ENCODE measurements at places on chromosomes 2 and 18.

DNA sequence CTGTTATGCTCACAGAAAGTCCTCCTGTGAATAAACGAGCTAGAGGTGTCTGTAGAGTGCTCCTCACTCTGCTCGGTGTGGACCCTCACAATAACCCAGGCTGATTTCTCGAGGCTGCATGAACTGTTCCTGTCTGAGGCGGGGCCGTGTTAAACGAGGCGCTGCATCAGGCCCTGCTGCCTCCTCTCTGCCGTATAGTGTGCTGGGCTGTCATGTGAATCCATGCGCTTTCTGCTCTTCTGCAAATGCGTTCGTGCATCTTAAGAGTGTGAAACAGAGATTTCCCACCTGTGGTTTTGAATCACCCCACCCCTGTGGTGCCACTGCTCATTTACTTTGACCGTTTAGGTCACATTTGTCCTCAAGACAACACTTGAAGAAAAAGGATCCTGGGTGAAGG is 26.2 kb downstream of the TRAF3IP1 start:
- DNase-seq: no peak

- no peak for DNase-seq
Measured at GRCh38 chr18:57984490-57985115, 59.4 kb upstream of the NEDD4L start.

DNA sequence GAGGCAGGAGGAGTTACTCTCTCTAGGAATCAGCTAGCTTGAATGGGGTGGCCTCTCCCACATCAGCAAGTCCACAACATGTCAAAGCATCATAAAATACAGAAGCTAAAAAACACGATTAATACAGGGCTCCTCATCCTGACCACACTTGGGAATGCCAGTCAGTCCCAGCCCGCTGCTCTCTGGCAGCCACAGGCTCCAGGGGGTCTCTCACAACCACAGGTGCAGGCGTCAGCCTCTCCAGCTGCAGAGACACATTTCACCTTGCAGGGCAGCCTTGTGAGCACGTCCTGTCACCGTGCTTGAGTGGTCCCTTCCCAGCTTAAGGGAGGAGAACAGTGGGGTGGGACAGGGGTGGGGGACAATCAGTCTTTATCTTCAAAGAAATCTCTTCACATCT is 137.4 kb upstream of the SH3BP4 start:
- no peak for DNase-seq

DNA sequence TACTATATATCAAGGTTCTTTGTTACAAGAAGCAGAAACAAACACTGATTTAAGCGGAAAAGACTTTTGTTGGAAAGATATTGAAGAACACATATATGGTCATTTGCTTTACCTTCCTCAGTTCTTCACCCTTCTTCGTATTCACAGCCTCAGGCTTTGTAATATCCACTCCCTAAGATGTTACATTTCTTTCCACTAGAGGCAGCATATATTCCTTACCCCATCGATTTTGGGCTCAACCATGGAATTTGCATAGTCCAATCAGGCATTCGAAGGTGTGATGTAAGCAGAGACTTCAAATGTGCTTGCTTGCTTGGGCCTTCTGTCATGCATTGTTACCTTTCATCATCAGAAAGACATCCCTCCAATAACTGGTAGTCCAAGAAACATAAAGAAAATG is 287.4 kb downstream of the PID1 start:
- no peak for DNase-seq

DNA sequence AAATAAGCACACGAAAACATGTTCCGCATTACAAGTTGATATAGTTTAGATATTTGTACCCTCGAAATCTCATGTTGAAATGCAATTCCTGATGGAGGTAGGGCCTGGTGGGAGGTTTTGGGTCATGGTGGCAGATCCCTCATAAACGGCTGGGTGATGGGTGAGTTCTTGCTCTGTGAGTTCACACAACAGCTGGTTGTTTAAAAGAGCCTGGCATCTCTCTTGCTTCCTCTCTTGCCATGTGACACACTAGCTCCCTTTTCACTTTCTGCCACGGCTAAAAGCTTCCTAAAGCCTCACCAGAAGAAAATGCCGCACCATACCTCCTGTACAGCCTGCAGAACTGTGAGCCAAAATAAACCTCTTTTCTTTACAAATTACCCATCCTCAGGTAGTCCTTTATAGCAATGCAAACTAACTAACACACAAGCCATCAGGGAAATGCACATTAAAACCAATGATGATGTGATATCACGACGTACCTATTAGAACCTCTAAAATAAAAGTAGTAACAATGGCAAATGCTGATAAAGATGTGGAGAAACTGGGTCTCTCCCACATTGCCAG is 188.5 kb downstream of the ANAPC1 start:
- no peak for DNase-seq

GRCh38 chr2:180873219-180873618 is 107.2 kb upstream of the UBE2E3 start:
- DNase-seq: no peak

DNA sequence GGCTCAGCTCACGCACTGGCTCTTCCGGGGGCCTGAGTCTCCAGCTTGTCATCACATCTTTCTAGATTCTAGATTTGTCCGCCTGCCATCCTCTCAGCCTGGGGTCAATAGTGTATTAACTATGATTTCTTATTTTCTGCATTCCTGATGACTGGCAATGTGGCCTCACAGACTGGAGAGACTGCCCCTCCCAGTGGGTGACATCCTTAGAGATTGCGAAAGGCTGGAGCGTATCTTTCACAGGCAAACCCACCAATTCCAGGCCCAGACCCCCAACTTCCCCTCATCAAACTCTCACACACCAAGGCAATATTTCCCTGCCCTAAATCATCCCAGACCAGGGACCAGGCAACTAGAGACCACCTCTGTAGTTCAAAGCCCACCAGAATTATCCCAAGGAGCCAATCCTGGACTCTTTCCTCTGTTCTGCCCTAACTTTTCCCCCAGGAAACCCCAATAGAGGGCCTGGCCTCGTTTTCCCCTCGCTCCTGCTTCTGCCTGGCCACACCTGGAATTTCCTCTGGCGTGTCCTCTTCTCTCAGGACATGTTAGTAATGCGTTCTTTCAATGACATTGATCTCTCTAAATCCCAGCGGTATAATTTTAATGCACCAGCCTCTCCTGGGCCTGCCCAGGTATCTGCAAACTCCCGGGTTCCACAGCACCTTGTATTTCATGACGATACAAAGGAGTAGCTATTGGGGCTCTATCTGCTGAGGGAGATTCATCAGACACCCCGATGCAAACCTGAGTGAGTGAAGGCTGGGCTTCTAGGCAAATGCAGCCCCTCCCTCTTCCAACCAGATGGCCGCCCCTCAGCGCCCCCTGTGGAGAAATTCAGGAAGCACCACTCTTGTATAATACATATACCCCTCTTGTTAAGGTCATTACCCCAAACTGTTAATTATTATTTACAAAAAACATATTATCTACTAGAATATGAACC is 2.4 kb upstream of the KCNF1 start:
- no peak for DNase-seq

GRCh38 chr2:12604341-12604740 is 112.4 kb upstream of the TRIB2 start:
- DNase-seq: no peak

DNA sequence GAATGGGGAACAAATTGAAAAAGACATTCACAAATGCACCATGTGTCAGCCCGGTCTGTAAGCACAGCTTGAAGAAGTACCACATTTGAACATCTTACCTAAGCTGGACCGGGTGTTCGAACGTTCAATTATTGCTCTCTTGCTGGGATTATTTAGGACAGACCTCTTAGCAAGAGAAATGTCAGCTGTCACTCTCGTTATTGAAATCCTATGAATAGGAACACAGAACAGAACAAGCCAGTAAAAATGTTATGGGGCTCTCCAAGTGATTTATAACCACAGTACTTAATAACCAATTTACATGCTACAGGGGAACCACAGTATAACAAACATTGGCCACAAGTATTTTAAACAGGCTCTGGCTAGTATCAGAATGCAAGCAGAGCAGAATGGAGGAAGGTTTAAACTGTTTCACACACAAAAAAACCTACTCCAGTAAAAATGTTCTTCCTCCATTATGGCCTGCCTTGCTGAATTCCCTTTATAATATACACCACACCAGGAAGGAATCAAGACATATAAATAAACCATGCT is 32.5 kb upstream of the ARL5A start:
- DNase-seq: no peak

DNA sequence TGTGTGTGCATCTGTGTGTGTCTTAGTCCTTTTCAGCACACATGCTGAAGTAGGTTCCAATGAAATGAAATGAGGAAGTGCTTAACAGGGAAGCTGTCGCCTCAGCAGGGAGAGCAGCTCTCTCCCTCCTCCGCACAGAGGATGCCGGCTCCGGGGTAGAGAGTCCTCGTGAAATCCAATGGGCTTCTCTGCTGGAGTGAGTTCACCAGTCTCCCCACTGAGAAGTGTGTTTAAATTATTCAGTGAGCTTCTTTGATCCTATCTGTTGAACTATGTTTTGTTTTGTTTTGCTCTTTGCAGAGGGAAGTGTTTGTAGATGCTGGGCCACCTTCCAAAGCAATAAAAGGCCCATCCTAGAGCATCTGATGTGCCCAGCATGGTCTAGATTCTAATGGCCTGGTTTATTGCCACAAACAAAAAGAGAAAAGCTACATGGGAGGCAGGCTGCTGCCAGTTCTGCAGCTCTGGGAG is 6.7 kb downstream of the PPP1R7 start:
- DNase-seq: peak; percentile 63

DNA sequence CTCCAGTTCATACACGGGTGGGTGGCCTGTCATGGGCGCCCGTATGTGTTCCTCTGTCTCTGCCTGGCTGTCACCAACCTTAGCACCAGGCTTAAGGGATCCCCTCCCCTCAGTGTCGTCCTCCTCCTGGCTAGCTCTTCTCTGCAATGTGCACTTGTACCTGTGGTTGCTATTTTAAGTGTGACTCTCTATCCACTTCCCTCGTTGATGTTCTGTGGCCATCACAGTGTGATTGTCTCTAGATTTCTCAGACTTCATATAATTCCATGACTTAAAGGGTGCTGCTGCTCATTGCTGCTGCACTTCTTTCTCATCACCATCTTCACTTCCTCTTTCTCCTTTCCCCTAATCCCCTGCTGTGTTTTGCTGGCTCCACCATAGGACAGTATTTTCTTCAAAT is 143.4 kb downstream of the EML6 start:
- no peak for DNase-seq

DNA sequence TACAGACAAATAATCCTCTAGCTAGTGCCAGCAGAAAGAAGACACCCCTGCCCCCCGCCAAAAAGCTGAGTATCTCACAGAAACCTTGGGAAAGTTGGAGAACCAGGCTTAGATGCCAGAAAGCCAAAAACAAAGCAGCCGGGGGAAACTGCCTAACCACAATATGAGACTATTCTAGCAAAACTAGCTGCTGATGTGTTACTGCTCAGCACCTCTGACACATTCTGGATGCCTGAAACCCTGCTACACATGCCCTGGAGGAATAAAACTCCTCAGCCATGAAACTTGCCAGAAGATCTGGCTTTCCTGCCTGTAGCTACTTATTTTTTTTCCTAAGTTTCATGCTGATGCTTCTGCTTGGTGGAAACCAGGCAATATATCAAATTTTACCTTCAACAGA is 122.7 kb upstream of the GCFC2 start:
- DNase-seq: no peak

DNA sequence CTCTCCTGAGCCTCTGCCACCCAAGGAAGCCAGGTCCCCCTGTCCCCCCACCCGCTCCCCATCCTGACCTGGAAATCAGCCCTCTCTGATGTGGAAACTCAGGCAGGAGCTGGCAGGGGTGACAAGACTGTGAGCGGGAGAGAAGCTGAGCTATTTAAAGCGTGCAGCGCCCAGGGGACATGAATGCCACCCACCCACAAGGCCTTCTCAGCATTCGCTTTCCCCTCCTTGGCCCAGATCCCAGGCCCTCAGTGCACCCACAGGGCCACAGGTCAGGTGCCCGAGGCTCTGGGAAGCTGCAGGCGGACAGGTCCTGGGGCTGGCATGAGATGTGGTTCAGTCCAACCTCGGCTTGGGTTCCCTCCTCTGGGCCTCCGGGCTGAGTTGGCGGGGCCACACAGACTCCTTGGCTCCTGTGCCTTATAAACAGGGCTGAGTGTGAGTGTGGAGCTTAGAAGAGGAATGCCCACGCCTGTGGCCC is 168.3 kb downstream of the SMAD7 start:
- no peak for DNase-seq

DNA sequence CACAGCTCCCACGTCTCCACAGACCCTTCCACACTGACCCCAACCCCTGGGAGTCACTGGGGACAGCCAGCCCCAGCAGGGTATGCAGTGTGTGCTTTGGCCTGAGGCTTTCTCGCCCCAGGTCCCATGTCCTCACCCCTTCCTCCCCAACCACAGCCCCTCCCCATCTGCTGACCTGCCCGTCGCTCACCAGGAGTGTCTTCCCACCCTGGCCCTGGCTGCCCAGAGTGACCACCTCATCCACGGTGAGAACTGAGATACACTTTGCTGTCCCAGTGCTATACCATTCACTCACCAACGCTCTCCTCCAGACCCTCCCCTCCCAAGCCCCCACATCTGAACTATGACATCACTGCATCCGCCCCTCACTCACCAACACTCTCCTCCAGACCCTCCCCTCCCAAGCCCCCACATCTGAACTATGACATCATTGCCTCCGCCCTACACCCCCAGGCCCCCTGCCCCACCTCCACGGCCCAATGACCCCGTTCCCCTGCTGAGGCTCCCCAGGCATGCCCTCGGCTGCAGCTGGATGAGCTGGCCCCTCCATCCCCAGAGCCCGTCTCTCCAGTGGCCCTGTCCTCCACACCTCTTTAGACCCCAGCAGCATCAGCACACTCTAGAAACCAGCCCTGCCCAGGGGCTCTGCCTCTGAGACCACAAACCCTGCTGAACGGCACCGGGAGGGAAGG is 55.2 kb downstream of the ANKMY1 start:
- DNase-seq: no peak

- DNase-seq: no peak
Measured at GRCh38 chr18:36590621-36591580, 237.9 kb downstream of the TPGS2 start.

- no peak for DNase-seq
Measured at GRCh38 chr18:11308499-11308898, 159.1 kb upstream of the PIEZO2 start.

DNA sequence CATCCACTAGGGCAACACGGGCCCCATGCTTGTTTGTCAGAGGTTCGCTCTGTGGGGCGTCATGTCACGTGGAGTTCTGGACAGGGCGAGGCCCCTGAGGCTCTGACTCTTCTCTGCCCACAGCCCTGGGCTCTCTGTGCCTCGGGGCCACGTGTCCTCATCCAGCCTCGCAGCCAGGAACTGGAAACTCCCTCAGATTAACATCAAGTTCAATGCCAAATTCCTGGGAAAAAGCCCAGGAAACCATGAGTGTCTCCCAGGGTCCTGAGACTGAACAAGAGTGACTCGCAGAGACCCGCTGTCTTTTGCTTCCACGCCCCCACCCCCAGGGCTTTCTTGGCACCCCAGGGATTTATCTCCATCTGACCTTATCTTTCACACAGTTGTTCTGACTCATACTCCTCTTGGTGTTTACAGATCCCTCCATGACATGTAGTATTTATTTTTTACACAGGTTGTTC is 174.0 kb upstream of the PIEZO2 start:
- DNase-seq: no peak

- DNase-seq: peak; percentile 65
Measured at GRCh38 chr18:48996901-48997463, 46.2 kb upstream of the SMAD7 start.

DNA sequence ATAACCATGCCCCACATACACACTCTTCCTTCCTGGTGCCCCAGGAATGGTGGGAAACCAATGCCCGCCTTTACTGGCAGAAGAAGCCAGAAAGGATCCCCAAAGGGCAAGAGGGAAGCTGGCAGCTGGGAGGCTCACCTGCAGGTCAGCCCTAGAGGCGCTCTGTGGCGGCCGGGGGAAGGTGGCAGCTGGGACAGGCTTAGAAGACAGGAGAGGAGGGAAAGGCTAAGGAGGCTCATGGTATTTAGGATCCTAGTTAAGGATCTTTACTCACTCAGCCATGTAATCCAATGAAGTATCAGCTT is 23.8 kb downstream of the ADRA2B start:
- no peak for DNase-seq

Measured in LNCaP clone FGC (cell line).